Effector CD4-positive, alpha-beta T cell (primary cell): ENCODE measurements at places on chromosomes 6 and 20.

GRCh38 chr20:15739035-15739434 lies 834.2 kb downstream of the KIF16B start:
- DNase-seq = no peak

DNA sequence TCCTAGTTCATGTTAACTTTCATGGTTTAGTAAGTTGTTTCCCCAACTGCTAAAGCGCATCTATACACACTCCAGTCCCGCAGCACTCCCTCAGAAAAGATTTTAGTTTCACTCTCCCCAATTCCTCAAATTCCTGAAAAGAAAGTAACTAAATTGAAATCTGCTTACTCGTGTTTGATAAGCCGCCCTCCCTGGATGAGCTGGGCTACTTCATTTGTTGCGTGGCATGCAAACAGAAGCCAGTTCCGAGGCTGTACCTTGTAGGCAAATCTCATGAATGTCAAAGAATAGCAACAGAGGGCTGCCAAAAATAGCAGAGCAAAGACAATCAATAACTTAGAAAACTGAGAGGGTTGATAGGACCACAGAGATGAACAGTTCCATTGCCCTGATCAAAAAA lies 16.9 kb downstream of the MPC1 start:
- no peak for DNase-seq

DNA sequence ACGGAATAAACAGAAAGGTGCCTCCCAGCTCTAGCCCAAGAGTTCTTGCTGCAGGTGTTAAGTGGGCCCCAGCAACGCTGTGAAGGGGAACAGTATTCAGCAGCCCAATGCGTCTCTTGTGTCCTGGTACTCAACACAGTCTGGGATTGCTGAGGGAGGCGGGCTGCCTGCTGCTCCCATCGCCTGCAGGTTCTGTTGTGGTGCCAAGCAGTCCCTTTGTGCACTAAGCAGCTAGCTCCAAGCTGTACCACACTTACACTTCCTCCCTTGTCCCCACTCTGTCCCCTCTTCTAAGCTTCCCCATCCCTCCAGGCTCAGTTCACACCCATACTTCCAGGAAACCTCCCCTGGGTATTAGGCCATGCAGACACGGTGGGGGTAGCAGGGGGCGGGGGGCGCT lies 92.7 kb downstream of the AGPAT4 start:
- no peak for DNase-seq

- peak; percentile 57 for DNase-seq
Measured at GRCh38 chr20:21235484-21236445, 67.4 kb upstream of the XRN2 start.

- DNase-seq = no peak
Measured at GRCh38 chr6:73538116-73538779, 17.4 kb upstream of the EEF1A1 start.

- DNase-seq = peak; percentile 66
Measured at GRCh38 chr20:23349338-23350195, 1.0 kb upstream of the NXT1 start.

DNA sequence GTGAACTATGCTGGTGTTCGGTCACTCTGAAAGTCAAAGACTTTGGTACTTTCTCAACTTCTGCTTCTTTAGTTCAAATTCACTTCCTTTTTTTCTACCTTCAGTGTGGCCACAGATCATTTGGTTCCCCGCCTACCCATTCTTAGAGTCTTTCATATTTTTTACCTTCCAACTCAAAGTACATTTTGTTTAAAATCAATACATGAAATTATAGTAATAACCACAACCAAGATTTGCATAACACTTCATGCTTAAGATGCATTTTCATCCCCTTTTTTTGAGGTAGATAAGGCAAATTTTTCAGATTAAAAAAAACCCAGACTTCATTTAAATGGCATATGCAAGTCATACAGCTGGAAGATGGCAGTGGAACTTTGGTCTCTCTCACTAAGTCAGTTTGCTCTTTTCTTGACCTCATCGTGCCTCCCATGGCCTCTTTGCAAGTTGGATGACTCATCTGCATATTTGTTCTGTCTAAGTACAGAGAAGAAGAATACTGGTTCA lies 11.9 kb upstream of the CNR1 start:
- no peak for DNase-seq

- no peak for DNase-seq
Measured at GRCh38 chr6:21738180-21739094, 144.9 kb downstream of the SOX4 start.

- DNase-seq = no peak
Measured at GRCh38 chr6:50961611-50962010, 142.9 kb downstream of the TFAP2B start.

DNA sequence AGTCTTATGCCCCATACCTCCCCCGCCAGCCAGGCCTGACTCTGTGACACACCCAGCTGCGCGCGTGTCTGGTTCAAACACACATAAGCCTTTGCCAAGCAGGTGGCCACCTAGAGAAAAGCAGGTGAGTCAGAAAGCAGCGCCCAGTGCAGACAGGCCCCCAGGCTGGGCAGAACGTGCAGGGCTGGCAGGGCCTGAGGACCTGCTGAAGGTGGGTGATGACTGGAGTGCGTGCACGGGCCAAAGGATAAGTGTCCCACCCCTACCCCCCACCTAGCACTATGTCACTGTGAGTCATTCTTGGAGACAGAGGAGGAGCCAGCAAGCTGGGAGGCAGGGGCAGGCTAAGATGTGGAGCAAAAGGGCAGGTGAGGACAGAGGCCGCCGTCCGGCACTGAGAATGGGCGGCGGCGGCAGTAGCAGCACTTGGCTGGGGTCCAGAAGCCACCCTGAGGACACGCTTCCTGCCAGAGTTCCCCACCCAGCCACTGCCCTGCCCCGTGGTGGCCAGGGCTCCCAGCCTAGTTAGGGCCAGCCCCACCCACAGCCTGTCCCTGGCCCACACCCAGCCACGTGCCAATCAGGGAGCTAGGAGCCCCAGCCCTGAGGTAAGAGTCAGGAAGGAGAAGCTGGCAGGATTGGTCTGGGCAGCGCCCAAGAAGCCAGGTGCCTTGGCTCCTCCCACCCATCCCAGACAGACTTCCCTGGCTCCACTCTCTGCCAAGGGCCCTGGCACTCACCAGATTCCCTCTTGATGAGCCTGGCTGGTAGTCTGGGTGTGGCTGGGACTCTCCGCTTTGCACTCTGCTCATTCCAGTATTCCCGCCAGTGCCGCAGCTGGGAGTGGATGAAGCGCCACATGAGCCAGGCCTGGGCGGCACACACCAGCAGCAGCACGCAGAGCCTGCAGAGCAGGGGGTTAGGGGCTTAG lies 72.7 kb downstream of the TRAM2 start:
- no peak for DNase-seq

GRCh38 chr6:12009180-12009685 lies 2.9 kb upstream of the HIVEP1 start:
- no peak for DNase-seq

- DNase-seq = no peak
Measured at GRCh38 chr6:51398064-51398705, 579.5 kb downstream of the TFAP2B start.

GRCh38 chr6:157200611-157201010 lies 122.7 kb downstream of the TMEM242 start:
- DNase-seq = no peak

- peak; percentile 28 for DNase-seq
Measured at GRCh38 chr6:32668226-32668747, 1.8 kb upstream of the HLA-DQB1 start.

DNA sequence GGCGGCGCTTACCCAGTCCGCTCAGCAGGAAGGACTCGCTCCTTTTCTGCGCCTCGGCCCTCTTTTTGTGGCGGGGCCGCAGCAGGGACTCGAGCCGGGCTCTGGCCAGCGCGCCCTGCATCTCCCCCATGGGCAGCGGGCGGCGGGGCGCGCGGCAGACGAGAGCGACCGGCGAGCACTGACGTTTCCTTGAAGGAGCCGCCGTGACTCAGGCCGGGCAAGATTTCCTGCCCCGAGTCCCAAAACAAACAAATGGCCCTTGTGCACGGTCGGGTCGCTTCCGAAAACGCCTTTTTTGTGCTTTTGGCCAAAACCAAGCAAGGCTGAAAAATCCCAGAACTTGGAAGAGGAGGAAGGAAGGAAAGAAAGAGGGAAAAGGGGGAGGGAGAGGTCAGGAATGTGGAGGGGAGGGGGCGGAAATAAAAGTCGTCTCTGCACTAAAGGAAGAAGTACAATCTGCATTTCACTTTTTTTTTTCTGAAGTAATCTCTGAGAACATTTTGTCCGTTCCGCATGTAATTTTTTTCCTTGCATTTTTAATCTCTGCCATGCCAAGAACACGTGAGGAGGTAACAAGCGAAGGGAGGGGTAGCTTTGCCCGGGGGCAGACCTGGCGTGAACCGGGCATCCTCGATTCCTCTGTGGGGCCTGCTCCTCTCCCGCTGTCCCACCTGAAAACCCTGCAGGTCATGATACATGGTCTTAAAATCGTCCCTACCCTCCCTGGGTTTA lies 123.3 kb upstream of the SLC2A12 start:
- DNase-seq = peak; percentile 36

GRCh38 chr20:13934992-13935894 lies 55.2 kb downstream of the SEL1L2 start:
- no peak for DNase-seq

DNA sequence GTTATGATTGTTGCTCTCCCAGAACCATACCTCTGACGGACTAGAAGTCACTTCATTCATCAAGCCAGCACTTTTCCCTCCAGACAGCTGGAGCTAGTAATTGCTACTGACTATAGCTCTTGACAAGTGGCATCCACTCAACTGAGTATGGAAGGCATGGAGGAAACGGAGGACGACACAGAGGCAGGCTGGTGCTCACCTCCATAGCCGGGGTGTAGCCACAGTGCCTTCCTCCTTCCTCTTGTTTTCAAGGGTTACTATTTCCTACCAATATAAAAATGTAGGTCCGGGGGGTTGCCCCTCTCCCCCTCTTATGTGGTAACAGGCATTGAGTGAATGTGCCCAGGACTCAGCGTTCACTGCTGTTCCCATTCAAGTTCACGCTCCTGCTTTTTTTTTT lies 23.5 kb upstream of the FOXC1 start:
- DNase-seq = no peak

DNA sequence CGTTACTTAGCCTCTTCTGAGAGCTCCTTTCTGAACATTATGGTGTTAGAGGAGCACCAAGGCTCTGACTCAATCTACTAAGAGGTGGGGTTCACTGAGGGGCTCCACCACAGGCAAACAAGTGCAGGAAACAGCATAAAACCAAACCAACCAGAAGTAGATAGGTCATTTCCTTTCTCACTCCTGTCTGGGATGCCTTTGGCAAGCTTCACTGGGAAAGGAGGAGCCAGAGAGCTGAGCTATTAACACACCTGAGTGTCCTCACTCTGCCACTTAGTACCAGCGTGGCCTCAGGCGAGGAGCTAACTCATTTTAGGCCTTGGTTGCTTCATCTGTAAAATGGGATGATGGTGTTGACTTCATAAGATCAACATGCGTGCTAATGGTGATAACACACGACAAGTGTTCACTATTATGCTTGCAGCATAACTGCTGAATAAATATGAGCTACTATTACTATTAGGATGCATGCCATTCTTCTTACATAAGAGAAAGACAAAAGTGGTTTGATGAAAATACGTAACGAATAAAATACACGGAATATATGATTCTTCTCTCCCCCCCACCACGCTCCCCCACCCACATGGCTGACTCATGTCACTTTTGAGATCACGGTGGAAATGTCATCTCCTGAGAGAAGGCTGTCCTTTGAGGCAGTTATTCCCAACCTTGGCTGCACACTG lies 185.4 kb downstream of the BCAS1 start:
- no peak for DNase-seq

DNA sequence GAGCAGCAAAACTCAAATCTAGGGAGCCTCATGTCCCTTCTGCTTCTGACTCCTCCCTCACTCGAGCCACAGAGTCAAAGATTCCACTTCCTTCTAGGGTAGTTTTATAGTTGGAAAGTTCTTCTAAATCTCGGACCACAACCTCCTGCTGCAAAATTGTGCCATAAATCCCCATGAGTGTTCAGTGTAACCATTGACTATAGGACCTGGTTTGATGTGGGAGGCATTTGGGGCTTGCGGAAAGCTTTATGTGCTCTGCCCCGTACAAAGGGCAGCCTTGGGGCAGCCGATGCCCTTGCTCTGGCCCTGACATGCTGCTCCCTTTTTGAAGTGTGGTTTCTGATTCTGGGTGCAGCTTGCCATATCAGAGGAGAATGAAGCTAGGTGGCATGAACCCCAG lies 43.6 kb upstream of the IER3 start:
- no peak for DNase-seq

- no peak for DNase-seq
Measured at GRCh38 chr6:30544666-30545272, 11.5 kb downstream of the GNL1 start.

GRCh38 chr20:19555726-19556125 lies 202.3 kb upstream of the RIN2 start:
- no peak for DNase-seq

GRCh38 chr6:125717120-125717731 lies 32.2 kb upstream of the HEY2 start:
- DNase-seq = no peak

- DNase-seq = no peak
Measured at GRCh38 chr20:33716498-33716897, 3.6 kb downstream of the PXMP4 start.

DNA sequence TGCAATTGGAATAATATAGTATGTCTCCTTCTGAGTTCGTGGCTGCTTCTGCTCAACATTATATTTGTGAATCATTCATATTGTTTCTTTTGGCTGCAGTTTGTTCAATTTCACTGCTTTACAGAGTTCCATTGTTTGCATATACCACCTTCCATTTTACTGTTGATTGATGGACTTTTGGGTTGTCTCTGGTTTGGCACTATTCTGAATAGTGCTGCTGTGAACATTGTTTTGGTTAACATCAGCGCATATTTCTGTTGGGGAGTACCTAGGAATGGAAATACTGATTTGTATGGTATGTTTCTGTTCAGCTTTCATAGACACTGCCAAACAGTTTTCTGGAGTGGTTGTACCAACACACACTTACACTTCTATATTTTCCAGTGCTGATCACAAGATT lies 46.9 kb downstream of the UST start:
- DNase-seq = no peak

DNA sequence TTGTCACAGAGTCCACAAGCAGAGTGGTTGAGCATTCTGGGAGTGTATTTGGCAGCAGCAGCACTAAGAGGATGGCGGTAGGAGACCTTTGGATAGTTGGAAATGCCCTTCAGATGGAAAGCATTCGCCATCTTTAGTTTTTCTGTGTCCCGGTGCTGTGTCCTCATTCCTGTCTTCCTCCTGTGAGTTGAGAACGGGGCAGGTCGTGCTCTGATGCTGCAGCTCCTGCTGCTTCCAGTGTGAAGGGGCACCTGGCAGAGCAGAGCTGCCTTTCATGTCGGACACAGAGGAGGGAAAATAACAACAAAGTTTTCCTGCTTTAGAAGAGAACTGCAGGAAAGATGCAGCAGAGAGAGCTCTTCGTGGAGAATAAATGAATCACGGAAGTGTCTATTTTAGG lies 194.8 kb downstream of the SLC24A3 start:
- DNase-seq = no peak

GRCh38 chr6:47076422-47077344 lies 34.6 kb upstream of the ADGRF1 start:
- no peak for DNase-seq
